PC-3 (cell line): ENCODE measurements at places on chromosomes 2 and 18. TPM values are rescaled to one million over a fixed set of nuclear protein-coding genes. Genes with fewer than 3 reads are reported as not detected.

DNA sequence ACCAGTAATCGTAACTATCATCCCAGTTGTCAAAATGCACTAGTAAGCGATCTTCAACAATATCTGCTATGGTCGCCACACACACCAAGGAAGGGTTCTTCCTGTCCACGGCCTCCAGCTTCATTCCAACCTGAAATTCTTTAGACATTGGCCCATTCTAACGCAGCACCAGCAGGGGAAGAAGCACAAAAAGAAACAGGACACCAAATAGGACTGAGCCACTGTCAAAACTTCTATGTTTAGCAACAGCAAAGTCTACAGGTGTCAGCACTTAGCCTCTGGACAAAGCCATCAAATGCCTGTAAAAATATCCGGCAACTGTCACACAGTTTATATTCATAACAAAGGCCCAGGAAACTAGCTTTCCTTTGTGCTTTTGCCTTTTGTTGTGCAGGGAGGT lies 175.0 kb downstream of the L3MBTL4 start:
- no peak for DNase-seq

GRCh38 chr2:120716641-120717585 lies 18.8 kb upstream of the GLI2 start:
- DNase-seq, result no peak

GRCh38 chr2:69465513-69466456 lies 28.6 kb upstream of the NFU1 start:
- DNase-seq, result no peak

GRCh38 chr2:204885747-204886146 lies 340.5 kb downstream of the PARD3B start:
- no peak for DNase-seq

- no peak for DNase-seq
Observed at GRCh38 chr2:217731805-217732204, 271.0 kb downstream of the TNS1 start.

- no peak for DNase-seq
Observed at GRCh38 chr2:185227391-185227790, 511.2 kb upstream of the FSIP2 start.

DNA sequence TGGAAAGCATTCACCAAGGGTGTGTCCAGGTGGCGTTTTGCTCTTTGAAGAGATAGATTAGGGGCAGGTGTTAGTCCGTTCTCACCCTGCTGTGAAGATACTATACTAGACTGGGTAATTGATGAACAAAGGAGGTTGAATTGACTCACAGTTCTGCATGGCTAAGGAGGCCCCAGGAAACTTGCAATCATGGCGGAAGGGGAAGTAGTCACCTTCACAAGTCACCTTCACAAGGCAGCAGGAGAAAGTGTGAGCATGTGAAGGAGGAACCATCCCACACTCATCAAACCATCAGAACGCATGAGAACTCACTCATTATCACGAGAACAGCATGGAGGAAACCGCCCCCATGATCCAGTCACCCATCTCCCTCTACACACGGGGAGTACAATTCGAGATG lies 135.7 kb upstream of the NFATC1 start:
- no peak for DNase-seq

Gene ARHGEF4
- 21.5 and 30.5 TPM in 2 replicates for total RNA-seq

- DNase-seq, result no peak
Observed at GRCh38 chr18:13139885-13140450, 78.6 kb upstream of the LDLRAD4 start.

GRCh38 chr2:54949431-54949830 lies 100.8 kb downstream of the RTN4 start:
- DNase-seq, result no peak

DNA sequence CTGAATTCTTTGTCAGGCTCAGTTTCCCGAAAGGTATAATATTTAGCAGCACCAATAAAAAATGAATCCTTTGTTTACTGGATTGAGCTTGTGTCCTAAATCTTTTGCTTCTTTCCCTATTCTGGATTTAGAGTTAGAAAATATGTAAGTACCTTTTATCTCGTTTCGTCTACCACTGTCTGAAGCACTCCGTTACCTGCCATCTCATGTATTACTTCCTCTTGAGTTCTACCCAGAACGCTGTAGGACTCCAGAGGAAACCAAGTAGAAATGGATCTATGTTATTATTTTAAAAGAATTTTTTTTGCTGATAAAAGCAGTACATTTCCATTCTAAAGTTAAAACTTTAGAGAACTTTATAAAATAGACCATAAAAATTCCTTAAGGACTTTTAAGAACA lies 13.5 kb downstream of the ANKRD12 start:
- DNase-seq, result no peak

DNA sequence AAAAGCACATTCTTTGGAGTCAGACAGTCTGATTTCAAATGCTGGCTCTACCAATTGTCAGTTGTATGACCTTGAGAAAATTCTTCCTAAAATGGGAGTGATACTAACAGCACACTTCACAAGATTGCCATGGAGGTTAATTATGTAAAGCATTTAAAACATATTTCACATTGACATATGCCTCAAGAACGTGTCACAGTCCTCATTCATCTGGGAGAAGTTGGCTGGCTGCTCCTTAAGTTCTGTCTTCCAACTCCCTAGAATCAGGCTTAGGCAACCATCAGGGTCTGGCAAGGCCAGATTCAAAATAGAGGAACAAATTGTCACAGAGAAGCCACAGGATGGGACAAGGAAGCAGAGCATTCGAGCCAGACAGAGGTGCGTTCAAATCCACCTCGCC lies 228.0 kb upstream of the RND3 start:
- no peak for DNase-seq

Gene KANSL1L
- total RNA-seq, result 2.2 and 2.3 TPM in 2 replicates

Gene AAMP
- 272 and 312 TPM in 2 replicates for total RNA-seq

Gene SPDYA
- total RNA-seq, result 0.69 and 1.3 TPM in 2 replicates
